ENCODE measurements at places on chromosomes 7 and 10.

GRCh38 chr10:80504158-80504811 is 33.4 kb upstream of the SH2D4B start:
- DNase-seq: peak; percentile 96

GRCh38 chr10:92830478-92831389 is 17.6 kb upstream of the EXOC6 start:
- peak; percentile 67 for DNase-seq

DNA sequence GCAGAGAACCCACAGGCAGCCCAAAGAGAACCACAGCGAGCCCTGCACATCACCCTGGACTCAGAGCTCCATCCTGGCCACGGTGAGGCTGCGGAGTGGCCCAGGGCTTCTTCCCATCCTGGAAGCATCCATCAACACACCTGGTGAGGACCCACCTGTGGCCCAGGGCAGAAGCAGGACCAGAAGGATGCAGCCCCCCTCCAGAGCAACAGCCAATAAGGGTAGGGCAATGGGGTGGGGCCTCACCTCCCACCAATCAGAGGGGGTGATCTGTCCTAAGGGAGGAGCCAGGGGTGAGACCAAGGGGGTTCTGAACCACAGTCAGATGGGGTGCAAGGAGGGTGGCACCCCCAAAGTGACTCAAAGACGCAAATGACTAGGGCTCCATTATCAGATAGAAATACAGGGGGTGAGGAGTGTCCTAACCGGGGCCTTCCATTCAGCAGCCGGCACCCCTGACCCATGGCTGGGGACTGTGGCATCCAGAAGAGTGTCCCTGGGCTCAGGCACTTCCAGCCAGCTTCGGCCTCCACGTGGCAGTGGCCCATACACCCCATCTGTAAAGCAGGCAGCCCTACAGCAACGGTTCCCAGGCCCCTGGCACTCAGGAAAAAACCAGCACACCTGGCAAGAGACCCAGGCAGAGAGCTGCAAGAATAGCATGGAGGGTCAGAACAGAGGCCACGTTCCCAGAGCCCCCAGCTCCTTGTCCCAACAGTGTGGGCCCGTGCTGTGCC is 36.9 kb downstream of the STK32C start:
- no peak for DNase-seq

DNA sequence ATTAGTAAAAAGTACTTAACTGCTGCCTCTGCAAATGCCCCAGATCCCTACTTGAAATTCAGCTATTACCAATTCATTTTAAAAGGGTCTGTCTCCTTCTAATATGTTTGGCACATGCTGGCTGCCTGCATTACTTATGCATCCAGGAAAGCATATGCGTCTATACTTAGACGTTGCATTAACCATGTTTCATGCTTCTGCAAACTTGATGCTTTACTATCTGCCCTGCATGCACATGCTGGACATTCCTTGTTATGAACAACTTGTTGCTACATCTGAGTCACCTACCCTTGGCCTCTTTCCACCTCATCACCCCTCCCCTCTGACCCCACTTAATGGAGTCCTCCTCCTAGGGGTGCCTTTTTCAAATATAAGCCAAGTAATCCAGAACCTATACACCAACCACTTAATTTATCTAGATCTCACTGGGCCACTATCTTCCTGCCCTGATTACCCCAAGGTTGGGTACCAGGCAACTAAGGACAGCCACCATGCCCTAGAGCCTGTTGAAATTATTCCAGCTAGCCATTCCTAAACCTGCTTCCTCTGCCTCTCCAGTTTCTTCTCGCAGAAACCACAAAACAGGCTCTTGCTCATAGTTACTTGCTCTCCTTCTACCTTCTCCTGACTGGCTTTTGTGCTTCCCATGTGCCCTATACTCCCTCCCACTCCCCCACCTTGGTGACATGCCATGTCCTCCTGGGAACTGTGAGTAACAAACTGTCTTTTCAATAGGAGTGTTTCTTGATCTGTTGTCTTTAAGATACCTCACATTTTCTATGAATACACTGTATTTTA is 1187.9 kb downstream of the REEP3 start:
- no peak for DNase-seq

GRCh38 chr7:133962646-133963045 is 164.5 kb upstream of the LRGUK start:
- DNase-seq: no peak

DNA sequence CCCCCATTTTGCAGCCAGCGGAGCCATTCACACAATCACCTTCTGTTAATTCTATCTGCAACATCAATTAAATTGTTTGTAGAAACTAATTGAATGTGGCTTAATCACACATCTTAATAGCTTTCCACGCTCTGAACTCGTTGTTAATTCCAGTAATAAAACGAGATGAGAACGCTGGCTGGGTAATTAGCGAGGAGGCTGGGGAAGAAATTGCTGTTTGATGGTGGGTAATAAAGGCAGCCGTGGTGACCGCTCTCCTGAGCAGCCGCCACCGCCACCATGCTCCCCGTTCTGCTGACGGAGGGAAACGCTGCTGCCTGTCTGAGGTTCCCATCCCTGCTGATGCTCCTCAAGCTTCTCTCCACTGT is 36.3 kb downstream of the GBX1 start:
- DNase-seq: no peak
